ENCODE measurements at places on chromosomes 12 and 14.

GRCh38 chr14:100827101-100828021 lies 1.4 kb downstream of the MEG3 start:
- DNase-seq, result peak; percentile 29

DNA sequence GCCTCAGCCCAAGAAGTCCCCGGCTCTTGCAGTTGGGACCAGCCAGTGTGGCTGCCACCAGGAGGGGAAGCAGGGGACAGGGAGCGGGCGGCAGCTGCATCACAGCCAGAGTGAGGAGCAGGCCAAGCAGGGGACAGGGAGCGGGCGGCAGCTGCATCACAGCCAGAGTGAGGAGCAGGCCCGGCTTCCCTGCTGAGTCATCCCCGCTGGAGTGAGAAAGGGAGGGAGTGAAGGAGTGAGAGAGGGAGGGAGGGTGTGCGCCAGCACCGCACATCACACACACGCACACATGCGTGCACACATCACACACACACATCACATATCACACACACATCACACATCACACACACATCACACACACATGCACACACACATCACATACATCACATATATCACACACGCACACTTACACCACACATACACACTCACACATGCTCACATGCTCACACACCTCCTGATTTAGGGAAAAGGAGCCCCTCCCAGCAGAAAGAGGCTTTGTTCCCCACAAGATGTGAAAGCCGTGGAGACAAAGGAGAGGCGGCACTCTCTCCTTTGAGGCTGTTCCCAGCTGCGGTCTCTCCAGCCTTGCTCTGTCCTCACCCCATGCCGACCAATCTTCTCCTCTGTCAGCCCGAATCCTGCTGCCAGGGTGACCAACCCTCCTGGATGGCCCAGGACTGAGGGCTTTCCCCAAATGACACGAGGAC lies 16.7 kb upstream of the ZDHHC22 start:
- DNase-seq, result peak; percentile 63

DNA sequence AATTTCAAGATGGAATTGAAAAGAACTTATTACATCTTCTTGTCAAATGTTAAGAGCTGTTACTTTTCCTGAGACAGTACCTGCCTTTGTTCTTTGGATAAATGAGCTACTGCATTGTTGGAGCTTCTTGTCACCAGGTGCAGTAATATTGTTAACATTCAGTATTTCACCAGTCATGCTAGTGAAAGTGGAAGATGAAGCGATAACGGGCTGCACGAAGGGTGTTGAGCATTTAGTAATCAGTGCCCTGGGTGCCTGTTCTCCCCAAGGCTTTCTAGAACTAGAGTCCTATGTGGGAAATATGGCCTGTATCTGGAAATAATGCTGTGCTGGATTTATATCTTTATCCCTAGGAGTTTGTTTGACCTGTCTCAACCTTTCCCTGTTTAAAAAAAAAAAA lies 83.2 kb downstream of the PPP2R5C start:
- DNase-seq, result no peak

DNA sequence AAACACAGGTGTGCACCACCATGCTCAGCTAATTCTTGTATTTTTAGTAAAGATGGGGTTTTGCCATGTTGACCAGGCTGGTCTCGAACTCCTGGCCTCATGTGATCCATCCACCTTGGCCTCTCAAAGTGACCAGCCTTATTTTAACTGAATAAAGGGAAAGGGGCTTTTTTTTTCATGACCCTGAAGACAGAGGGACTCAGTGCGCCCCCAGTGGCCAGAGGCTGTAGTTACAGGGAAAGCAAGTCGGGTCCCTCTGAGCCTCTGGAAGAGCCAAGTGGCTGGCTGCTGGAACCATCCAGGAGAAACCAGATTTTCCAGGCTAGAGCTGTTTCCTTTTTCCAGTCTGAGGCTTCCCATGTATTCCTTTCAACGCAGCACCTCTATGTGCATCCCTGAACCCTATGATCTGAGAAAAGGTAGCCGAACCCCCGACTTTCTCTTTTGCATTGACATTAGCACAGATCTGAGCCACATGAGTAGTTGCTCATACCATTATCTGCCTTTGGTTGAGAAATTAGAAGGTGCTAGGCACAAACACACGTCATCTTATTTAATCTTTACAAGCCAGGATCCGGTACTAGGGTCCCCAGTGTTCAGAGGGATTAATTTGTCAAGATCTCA lies 342.7 kb downstream of the CACNA1C start:
- peak; percentile 53 for DNase-seq

- no peak for DNase-seq
Measured at GRCh38 chr14:69665631-69666030, 54.2 kb downstream of the SUSD6 start.

- DNase-seq, result no peak
Measured at GRCh38 chr14:52175982-52176502, 91.5 kb upstream of the PTGDR start.

GRCh38 chr12:75868501-75868900 lies 163.1 kb downstream of the PHLDA1 start:
- DNase-seq, result no peak

GRCh38 chr12:116404247-116404646 lies 126.8 kb upstream of the MED13L start:
- DNase-seq, result no peak

DNA sequence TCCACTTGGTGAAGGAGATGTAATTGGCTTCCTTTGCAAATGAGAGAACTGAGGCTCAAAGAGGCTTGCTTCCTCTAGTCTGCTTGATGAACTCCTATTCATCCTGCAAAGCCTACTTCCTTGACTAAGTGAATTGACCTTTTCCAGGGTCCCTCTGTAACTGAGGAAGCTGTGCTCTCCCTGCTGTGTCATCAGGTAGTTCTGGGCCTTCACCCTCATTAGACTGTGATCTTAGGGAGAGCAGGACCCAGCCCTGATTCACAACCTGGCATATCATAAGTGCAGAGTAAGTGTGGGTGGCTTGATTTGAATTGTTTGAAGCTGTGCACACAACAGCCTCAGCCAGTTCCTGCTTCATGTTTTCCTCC lies 16.3 kb downstream of the ASB2 start:
- no peak for DNase-seq
